ENCODE measurements at places on chromosomes 4 and X. TPM values are rescaled to one million over a fixed set of nuclear protein-coding genes. Genes with fewer than 3 reads are reported as not detected.

DNA sequence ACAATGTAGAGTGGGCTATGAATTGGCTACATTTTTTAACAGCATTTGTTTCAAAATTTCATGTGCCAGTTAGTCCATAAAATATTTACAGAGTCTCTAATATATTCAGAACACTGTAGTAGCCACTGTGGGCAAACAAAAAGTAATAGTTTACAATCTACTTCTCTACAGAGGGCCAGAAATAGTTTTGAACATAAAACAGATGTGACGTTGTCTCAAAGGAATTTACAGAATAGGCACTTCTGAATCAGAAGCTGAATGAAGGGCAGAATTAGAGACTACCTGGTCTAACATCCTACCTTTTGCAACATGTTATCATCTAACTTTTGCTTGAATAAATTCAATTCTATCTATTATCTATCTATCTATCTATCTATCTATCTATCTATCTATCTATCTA, 811.9 kb upstream of the EPHA5 start:
- no peak for DNase-seq

DNA sequence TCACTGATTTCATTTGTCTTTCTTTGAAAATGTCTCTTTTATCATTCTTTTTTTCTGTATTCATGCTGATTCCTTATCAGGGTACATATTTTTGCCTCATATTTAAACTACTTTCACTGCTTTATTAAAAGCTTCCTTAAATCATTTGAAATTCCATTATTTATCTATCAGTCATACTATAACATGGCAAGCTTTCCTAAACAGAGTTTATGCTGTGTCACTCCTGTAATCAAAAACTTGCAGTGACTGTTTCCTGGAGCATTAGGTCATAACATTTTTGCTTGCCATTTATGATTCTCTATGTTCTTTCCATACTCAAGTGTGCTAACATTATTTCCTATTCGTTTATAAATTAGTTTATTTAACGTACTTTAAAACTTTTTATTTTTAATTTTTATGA, 203.7 kb downstream of the BMPR1B start:
- DNase-seq = no peak

- no peak for DNase-seq
These were observed 118.8 kb upstream of the CBR4 start for GRCh38 chr4:169128902-169129301.

- DNase-seq = no peak
These were observed 359.4 kb upstream of the FSTL5 start for GRCh38 chr4:162523171-162523570.

DNA sequence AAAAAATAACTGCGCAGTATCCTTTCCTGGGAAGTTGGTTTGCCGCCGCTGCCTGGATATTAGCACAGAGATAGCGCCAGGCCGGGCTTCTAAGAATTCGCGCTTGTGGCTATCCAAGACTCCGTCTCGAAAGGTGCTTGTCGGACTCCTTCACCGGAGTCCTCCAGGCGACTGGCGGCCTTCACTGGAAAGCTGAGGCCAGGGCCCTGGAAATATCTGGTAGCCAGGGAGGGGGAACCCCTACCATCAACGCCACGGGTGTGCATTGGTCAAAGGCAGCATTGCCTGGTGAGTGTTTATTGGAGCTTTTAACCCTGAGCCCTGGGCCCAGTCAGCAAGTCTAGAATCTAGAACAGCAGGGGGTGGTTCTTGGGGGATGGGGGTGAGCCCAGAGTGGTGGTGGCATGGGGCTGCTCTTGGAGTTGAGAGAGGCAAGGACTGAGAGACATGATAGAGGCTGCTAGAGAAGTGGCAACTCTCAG, 577 bp upstream of the PIM2 start:
- DNase-seq = no peak

GRCh38 chr4:150123087-150123486, 44.8 kb downstream of the DCLK2 start:
- no peak for DNase-seq

- no peak for DNase-seq
These were observed 11.8 kb downstream of the CLCN5 start for GRCh38 chrX:49934148-49934547.

GRCh38 chr4:80240976-80241375, 25.5 kb upstream of the FGF5 start:
- DNase-seq = no peak

GRCh38 chr4:123954220-123954619, 557.6 kb downstream of the SPRY1 start:
- no peak for DNase-seq

DNA sequence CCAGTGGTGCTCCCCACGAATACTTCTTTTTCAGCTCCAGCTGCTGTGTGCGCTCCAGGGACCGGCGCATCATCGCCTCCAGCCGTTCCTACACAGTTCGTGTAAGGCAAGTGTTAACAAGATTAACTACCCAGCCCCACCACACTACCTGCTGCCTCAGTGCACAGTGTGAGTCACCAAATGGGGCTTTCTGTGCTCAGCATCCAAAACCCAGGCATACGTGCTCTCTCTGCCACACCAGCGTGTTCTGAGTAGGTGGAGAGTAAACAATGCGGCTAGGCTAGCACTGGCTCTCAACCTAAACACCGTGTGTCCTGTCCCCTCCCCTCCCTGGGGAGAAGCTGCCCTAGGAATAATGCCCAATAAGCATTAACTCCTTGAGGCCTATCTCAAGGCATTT, 60.0 kb downstream of the MAP7D2 start:
- DNase-seq = peak; percentile 58

GRCh38 chr4:128810331-128810870, 901 bp downstream of the JADE1 start:
- DNase-seq = peak; percentile 53

GRCh38 chr4:152165146-152165545, 370.7 kb downstream of the FBXW7 start:
- DNase-seq = no peak

DNA sequence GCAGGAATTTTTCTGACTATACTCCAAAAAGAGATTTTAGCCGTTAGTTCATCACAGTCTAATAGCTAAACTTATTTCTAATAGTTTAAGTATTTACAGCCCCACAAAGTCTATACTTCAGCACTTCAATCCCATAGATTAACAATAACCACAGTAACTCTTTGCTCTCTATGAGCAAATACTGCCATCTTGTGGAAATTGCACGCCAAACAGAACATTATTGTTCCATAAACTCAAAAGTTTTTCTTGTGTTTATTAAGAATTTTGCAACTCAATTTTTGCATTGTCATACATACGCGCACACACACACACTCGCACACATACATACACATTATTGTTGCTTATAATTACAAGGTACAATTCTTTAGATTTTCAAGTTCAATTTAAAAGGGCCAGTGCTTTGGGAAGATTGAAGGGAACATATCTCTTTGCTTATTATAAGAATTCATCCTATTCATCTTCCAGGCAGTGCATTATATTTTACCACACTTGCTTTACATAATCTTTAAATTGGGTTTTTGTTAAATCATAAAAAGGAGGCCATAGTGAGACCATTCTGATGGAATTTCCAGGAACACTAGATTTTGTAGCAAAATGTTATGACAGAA, 63.8 kb upstream of the ATOH1 start:
- peak; percentile 67 for DNase-seq

GRCh38 chr4:155038459-155038858, 170.0 kb upstream of the NPY2R start:
- no peak for DNase-seq

GRCh38 chr4:99943904-99944437, 2.4 kb downstream of the DNAJB14 start:
- DNase-seq = no peak

DNA sequence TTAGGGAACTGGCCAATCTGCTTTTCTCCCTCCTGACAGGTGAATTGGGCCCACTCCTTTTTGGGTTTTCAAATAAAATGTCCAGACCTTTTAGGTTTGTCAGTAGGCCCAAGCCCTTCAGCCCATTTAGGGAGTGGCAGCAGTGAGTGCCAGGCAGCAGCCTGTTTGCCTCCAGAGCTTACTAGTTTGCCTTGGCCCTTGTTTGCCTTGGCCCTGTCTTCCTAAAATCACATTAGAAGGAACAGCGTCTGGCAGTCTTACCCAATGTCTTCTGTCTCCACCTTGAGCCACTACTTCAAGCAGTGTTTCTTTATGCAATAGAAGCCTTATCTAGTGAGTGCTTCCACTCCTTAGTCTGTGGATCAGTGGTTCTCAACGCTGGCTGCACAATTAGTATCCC, 117.1 kb downstream of the TMEM164 start:
- DNase-seq = no peak

DNA sequence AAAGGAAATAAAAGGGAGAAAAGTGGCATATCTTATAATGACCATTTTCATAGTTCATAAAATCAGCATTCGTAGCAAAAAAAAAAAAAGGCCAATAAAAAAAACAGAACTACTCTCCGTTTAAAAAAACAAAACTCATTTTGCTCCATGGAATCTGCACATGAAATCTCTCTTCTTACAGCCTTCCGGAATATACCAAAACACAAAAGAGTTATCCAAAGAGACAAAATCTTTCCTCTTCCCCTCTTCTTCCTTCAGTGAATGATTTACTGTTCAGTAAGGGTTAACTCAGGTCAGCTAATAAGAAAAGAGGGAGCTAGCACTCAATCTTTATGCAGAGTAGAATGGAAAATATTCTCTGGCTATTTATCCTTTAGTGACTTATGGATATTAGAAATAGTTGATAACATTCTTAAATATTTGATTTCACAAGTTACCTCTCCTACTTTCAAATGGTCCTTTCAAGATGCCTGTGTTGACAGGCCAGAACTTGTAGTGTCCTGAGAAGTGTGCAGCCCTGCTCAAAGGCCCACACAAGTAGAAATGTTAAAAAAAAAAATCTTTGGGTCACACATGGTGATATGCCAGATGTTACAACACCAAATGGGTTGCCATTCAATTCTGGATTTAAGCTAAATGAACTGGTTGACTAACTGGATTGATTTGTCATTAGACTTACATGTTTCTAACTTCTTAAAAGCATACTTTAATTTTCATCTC, 42.1 kb downstream of the PDGFC start:
- no peak for DNase-seq

DNA sequence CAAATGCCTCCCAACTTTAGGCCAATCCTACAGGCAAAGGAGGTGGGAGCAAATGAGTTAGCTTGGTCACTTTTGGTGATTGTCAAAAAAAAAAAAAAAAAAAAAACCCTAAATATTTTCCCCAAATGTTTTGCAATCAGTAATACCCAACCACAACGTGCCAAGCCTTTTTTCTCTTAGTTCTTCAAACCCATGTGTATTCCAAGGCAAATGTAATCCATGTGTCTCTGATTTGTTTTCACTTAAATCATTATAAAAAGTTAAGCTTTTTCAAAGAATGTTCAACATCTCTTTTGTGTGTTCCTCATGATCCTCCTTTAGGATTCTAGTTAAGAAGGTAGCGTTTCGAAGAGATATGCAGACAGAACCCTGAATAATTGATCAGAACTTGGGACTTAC, 328.4 kb downstream of the PAPSS1 start:
- DNase-seq = no peak

DNA sequence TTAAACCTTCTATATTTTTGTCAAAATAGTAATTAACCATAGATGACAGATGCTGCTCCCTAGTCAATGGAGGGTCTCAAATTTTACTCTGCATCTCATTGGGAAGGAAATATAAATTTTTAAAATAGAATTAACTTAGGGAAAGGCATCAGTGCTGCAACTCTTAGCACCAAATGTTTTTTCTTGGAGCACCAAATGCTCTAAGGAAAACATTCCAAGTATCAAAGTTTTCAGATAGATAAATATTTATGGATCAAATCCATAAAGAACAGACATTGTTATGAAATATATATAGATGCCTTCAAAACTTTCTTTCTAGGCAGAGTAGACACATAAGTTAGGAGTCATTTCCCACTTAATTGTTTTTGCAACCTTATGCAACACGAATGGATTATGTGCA, 168.7 kb downstream of the ANTXR2 start:
- no peak for DNase-seq

- DNase-seq = peak; percentile 27
These were observed 17.8 kb upstream of the PAGE2B start for GRCh38 chrX:55056820-55057674.

DNA sequence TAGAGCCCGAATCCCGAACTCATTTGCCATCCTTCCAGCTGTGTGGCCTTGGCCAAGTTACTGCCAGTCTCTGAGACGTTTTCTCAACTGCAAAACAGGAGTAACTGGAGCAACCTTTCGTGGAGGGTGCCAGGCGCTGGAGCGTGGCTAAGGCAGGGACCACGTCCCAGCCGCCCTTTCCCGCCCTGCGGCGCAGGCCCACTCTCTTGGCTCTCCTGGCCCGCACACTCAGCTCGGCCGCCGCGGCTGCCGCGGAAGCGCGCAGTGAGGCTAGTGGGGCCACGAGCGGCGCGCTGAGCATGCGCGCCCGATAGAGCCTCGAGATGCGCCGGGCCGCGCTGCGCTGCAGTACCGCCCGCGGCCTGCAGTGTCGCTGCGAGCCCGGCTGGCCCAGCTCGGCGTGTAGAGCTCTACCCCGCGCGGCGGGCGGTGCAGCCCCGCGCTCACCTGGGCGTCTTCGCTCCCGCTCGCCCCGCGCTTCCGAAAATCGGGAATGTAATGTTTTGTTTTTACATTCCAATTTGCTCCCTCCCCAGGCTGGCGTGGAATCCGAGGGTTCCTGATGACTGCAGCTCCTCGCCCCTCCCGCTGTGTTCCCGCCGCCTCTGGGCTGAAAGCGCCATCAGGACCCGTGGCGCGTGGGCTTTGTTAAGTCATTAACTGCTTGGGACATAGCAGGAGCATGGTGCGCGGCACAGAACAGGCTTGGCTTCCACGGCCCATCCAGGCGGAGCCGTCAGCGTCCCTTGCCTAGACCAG, 4.0 kb upstream of the ZNF518B start:
- peak; percentile 58 for DNase-seq

DNA sequence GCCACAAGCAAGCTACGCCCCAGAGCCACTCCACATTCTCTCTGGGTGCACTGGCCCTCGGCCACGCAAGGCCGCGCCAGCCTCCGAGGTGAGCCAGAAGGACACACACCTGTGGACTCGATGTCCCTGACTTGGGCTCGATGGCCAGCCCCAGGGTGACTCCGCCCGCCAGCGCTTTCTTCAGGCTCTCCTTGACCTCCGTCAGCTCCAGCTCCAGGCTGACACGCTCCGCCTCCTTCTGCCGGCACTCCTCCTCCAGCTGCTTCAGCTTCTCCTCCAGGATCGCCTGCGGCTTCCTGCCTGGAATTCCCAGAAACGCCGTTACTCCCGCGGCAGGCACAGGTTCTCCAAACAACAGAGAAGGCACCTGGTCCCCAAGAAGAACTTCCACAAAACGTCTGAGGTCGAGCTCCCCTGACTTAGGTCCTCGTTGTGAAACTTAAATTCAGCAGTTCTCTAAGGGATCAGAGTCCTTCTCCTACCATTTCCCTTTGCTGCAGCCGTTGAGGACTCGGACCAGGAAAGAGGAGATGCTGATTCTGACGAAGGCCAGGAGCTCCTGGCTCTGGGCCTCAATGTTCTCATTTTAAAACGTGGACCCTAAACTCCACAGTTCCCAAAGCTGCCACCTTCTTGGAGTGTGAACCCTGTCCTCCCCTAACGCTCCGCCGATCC, 166.8 kb downstream of the AFAP1 start:
- DNase-seq = no peak

GRCh38 chrX:16251782-16252181, 84.5 kb downstream of the MAGEB17 start:
- no peak for DNase-seq

Gene MAB21L2
- total RNA-seq = not detected

Gene TMEM35A
- total RNA-seq = 0.92 TPM

Gene SLC7A11
- total RNA-seq = 3.8 TPM

Gene FOXR2
- total RNA-seq = not detected

Gene CSAG3
- not detected for total RNA-seq

Gene ATP1B4
- not detected for total RNA-seq

Gene NUDT10
- total RNA-seq = 0.12 TPM

Gene ADGRA3
- total RNA-seq = 34.7 TPM

Gene GPRIN3
- 1.5 TPM for total RNA-seq

Gene HTN1
- not detected for total RNA-seq

Gene HAUS3
- total RNA-seq = 12.3 TPM

Gene NPY2R
- total RNA-seq = 0.62 TPM

Gene GPR50
- not detected for total RNA-seq

Gene RIPPLY1
- total RNA-seq = not detected
